Activated naive CD8-positive, alpha-beta T cell treated with anti-CD3 and anti-CD28 coated beads, Interleukin-2, amount 10 ng/mL, durations not matched to agents 7 days and 5 days (primary cell): ENCODE measurements at places on chromosomes 16 and 17. TPM values are rescaled to one million over a fixed set of nuclear protein-coding genes. Genes with fewer than 3 reads are reported as not detected.

DNA sequence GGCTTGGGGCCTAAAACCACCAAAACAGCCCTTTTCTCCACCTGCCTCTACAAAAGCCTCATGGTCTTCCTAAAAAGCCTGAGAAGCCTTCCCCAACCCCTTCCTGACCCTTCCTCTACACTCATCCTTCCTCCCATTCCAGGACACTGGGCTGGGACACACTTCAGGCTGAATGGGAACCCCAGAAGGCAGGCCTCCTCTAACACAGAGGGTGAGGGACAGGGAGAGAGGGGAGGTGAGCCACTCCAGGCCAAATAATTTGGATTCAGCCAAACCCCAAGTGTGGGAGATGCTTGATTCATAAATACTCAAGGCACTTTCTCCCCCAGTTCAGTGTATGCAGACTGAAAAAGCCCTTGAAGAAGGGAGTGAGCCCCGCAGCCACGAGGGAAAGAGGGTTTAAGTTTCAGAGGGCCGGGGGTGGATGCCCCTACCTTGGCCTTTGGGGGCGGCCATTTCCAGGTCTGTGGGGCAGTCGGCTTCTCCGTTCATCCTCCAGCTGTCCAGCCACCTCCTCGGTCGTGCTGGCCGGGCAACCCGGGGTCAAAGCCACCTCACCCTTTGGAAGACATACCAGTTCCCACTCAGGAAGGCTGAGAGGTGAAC lies 1.6 kb downstream of the UBTF start:
- DNase-seq = no peak
- H3K27ac ChIP-seq = peak overlapping the region; percentile 94
- no peaks in the 10 kb centered on the region for H3K27me3 ChIP-seq
- H3K4me1 ChIP-seq = peaks cover 47% of the 10 kb centered on the region
- peaks cover 40% of the 10 kb centered on the region for H3K36me3 ChIP-seq

GRCh38 chr17:44331249-44331760 lies 6.7 kb upstream of the SLC25A39 start:
- H3K4me3 ChIP-seq = no peak overlapping the region
- DNase-seq = no peak
- no peaks in the 10 kb centered on the region for H3K36me3 ChIP-seq
- H3K27me3 ChIP-seq = peaks cover 2% of the 10 kb centered on the region
- no peak overlapping the region for H3K27ac ChIP-seq

MYH1 gene
- total RNA-seq = not detected

GRCh38 chr16:10339777-10340732 lies 45.8 kb upstream of the ATF7IP2 start:
- H3K4me3 ChIP-seq = no peak overlapping the region
- H3K27me3 ChIP-seq = no peaks in the 10 kb centered on the region
- H3K4me1 ChIP-seq = no peaks in the 10 kb centered on the region
- peaks cover 8% of the 10 kb centered on the region for H3K36me3 ChIP-seq
- no peak for DNase-seq
- no peak overlapping the region for H3K27ac ChIP-seq

- peaks cover 2% of the 10 kb centered on the region for H3K27me3 ChIP-seq
- H3K36me3 ChIP-seq = no peaks in the 10 kb centered on the region
- DNase-seq = no peak
- H3K4me3 ChIP-seq = no peak overlapping the region
- no peak overlapping the region for H3K27ac ChIP-seq
- no peaks in the 10 kb centered on the region for H3K4me1 ChIP-seq
These were observed 1.5 kb upstream of the KRTAP3-1 start for GRCh38 chr17:41010441-41010840.

BRIP1 gene
- total RNA-seq = 20.1 TPM

TNFRSF17 gene
- total RNA-seq = not detected

DNA sequence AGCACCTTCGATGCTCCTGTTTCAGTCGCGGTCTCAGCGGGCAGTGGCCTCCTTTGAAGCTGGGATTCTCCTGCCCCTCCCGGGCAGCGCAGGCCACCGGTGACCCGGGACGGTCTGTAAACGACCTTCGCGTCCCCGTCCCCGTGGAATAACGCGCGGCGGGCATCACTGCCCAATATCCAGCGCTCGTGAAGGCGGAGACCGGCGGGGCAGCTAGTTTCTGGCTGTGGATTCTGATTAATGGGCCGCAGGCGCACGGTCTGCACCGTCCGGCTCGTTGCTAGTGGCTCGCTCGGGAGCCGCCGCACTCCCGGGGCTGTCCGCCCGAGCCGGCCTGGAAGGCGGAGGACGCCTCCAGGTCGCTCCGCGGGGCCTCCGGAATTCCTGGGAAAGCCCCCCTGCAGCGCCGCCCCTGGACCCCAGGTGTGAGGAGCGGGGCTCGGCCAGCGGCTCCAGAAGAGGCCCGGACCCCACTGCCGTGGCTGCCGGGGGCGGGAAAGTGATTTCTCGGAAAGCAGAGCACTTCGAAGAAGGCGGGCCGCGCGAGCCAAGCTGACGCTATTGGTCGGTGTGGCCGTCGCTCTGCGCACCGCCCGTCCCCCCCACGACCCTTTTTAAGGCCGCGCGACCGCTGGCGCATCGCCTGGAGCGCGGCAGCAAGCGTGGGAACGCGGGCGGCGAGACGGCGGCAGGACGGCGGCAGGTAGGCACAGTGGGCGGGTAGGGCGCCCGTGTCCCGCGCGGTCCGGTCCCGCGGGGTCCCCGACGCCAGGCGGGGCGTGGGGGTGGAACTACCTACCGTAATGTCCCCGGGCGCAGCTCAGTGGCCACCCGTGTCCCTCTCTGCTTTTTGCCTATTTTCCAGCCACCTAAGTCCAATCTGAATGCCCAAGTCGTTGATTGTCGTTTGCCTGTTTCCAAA lies at the start of gene IRF8:
Gene IRF8, plus strand, starts transcription at position 642 of the 922 bp plus-strand sequence. CDS start 3,854 bp downstream, outside the sequence.
- DNase-seq = peak; percentile 87
- H3K36me3 ChIP-seq = peaks cover 15% of the 10 kb centered on the region
- peaks cover 53% of the 10 kb centered on the region for H3K4me1 ChIP-seq

DNA sequence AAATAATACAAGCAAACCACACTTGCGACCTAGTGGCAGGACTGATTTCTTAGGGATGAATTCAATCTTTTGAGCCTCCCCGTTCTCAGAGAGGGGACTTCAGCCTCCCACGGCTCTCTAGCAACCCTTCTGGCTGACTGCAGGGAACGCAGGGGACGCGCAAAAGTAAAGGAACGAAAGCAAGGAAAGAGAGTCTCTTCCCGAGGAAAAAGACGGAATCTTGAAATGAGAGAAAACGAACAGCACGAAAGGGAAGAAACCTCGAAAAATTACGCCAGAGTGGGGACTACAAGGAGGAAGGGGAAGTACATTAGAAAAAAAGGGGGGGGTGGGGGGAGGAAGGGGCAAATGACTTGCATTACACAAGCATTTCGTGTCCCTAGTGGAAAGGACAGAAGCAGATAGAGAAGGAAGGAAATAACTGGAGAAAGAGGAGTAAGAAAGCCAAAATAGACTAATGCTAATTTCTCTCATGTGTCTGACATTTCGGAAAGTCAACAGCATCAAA lies 1.2 kb downstream of the GRB2 start:
- peak; percentile 49 for DNase-seq
- peak overlapping the region; percentile 96 for H3K4me3 ChIP-seq
- peaks cover 30% of the 10 kb centered on the region for H3K4me1 ChIP-seq
- peaks cover 2% of the 10 kb centered on the region for H3K27me3 ChIP-seq
- peak overlapping the region; percentile 95 for H3K27ac ChIP-seq

GRCh38 chr17:68048996-68049395 lies 13.5 kb downstream of the KPNA2 start:
- DNase-seq = peak; percentile 4
- H3K4me1 ChIP-seq = peaks cover 7% of the 10 kb centered on the region
- H3K36me3 ChIP-seq = peaks cover 21% of the 10 kb centered on the region
- no peak overlapping the region for H3K4me3 ChIP-seq
- H3K27me3 ChIP-seq = no peaks in the 10 kb centered on the region

DNA sequence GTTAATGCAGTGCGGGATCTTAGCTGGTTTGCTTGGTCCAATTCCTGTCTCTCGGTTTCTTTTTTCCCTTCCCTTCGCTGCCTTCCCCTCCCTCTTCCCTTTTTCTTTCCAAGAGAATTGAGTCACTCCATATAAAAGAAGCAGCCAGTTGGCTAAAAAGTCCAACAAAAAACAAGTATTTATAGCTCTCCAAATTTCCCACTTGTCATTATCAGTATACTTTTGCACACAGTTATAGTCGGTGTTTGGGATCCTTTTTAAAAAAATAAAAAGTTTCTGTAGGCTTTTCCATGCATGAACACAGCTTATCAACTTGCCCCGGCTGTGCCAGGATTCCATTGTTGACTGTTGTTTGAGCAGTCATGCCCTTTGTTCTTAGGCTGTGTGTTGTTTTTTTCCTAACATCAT lies 24.9 kb downstream of the HMOX2 start:
- no peak overlapping the region for H3K4me3 ChIP-seq
- DNase-seq = no peak
- peaks cover 25% of the 10 kb centered on the region for H3K36me3 ChIP-seq
- H3K27ac ChIP-seq = no peak overlapping the region
- H3K27me3 ChIP-seq = no peaks in the 10 kb centered on the region

GRCh38 chr16:11685844-11686618 lies 17.8 kb downstream of the SNN start:
- no peak overlapping the region for H3K27ac ChIP-seq
- peaks cover 26% of the 10 kb centered on the region for H3K4me1 ChIP-seq
- DNase-seq = no peak
- H3K4me3 ChIP-seq = no peak overlapping the region
- no peaks in the 10 kb centered on the region for H3K27me3 ChIP-seq

TMEM238L gene
- not detected for total RNA-seq

NPIPB6 gene
- total RNA-seq = 4.5 TPM

DNA sequence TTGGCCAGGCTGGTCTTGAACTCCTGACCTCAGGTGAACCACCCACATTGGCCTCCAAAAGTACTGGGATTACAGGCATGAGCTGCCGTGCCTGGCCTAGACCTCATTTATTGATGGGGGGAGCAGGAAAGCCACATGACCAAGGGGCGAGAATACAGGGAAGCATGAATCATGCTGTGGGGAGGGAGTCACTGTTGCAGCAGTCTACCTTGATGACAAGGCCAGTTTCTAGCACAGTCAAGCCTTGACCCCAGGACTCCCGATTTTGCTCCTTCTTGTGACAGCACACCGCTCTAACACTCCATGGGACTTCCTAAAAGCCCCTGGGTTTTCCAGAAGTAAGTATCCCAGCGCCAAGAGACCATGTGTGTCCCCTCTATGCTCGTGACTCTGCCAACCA lies 42.9 kb upstream of the IRF8 start:
- no peaks in the 10 kb centered on the region for H3K36me3 ChIP-seq
- H3K27me3 ChIP-seq = peaks cover 7% of the 10 kb centered on the region
- DNase-seq = no peak
- peaks cover 4% of the 10 kb centered on the region for H3K4me1 ChIP-seq

- H3K27ac ChIP-seq = no peak overlapping the region
- peaks cover 42% of the 10 kb centered on the region for H3K27me3 ChIP-seq
- peaks cover 10% of the 10 kb centered on the region for H3K4me1 ChIP-seq
- H3K36me3 ChIP-seq = no peaks in the 10 kb centered on the region
- DNase-seq = no peak
These were observed 17.2 kb upstream of the UTP6 start for GRCh38 chr17:31918701-31919128.
